ENCODE measurements at places on chromosomes 7 and 10. TPM values are rescaled to one million over a fixed set of nuclear protein-coding genes. Genes with fewer than 3 reads are reported as not detected.

GRCh38 chr10:106284802-106285587 is 879.5 kb downstream of the SORCS1 start:
- DNase-seq, result no peak

DNA sequence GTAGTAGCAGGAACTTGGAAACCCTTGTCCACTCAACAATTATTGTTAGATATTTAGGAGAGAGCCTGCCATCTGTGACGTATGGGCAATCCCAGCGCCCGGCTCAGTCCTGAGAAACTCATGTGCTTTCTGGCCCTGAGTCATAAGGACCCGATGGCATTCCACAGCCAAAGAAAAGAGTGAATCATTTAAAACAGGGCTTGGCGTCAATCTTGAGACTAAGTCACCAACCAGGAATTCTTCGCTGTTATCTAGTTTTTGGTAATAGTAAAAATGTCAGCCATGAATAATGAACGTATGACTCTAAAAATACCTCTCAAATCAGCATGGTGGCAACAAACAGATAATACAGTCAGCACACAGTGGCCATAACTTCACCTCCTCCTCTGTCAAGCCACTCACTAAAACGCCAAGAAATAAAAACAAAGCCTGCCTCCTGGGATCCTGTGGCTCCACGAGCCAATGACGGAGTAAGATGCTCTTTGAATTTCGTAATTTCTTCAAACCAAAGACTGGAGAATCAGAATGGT is 140.8 kb downstream of the ADAM12 start:
- DNase-seq, result no peak

GRCh38 chr7:42614636-42615035 is 297.2 kb downstream of the C7orf25 start:
- DNase-seq, result no peak

DNA sequence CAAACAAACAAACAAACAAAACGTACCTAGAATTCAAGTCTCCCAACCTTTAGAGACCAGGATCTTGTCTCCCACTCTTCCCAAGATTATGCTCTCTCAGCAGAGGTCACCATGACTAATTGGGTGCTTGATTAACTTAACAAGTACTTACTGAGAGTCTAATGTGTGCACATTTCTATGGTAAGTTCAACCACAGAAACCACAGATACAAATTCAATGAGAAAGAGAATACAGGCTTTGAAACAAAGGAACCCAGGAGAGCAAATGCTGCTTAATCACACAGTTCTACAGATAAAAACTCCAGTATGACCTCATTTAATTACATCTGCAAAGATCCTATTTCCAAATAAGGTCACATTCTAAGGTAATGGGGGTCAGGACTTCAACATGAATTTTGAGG is 142.8 kb downstream of the DNAJC1 start:
- DNase-seq, result no peak

DNA sequence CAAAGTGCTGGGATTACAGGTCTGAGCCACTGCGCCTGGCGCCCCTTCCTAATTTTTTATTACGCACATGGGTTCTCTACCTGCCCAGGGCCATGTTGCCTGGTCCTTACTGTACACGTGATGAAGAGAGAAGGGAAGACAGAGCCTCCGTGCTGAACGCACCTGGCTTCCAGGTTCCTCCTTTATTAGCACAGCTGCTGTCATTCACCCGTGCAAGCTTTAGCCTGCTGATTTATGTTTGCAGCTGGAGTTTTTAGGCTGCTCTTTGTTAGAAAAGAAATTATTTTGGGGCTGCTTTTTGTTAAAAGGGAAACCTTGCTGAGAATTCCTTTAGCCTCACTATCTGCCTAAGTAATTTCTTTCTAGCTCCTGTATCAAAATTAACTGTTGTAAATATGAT is 417.0 kb downstream of the CALN1 start:
- DNase-seq, result no peak

Gene ZNF727
- 3.9 TPM for total RNA-seq

Gene ASB15
- total RNA-seq, result not detected

Data from tibial nerve (tissue), 4 donors.